Mucosa of gallbladder (tissue), 1 donor: ENCODE measurements at places on chromosomes 12 and 14. TPM values are rescaled to one million over a fixed set of nuclear protein-coding genes. Genes with fewer than 3 reads are reported as not detected.

The GUCY2C gene
- total RNA-seq, result 0.12 TPM

The MPHOSPH9 gene
- 14.5 TPM for total RNA-seq

The PRR4 gene
- total RNA-seq, result 2.6 TPM

The PZP gene
- 0.12 TPM for total RNA-seq

The HOXC12 gene
- total RNA-seq, result not detected

The INHBC gene
- total RNA-seq, result not detected

The SERPINA5 gene
- 655 TPM for total RNA-seq

The GRIP1 gene
- total RNA-seq, result 18.9 TPM

The INSM2 gene
- not detected for total RNA-seq

The ITGB7 gene
- 5.8 TPM for total RNA-seq

The TSPAN11 gene
- 6.7 TPM for total RNA-seq

The JDP2 gene
- total RNA-seq, result 43.0 TPM

The ASCL1 gene
- not detected for total RNA-seq

The KRT71 gene
- not detected for total RNA-seq

The HHIPL1 gene
- 5.3 TPM for total RNA-seq

The MYBPC1 gene
- total RNA-seq, result 0.55 TPM
